ENCODE measurements at places on chromosomes 1 and 21.

- DNase-seq, result no peak
Measured at GRCh38 chr1:184836141-184836540, 81.5 kb upstream of the EDEM3 start.

- no peak for DNase-seq
Measured at GRCh38 chr1:168114845-168115244, 21.9 kb downstream of the GPR161 start.

DNA sequence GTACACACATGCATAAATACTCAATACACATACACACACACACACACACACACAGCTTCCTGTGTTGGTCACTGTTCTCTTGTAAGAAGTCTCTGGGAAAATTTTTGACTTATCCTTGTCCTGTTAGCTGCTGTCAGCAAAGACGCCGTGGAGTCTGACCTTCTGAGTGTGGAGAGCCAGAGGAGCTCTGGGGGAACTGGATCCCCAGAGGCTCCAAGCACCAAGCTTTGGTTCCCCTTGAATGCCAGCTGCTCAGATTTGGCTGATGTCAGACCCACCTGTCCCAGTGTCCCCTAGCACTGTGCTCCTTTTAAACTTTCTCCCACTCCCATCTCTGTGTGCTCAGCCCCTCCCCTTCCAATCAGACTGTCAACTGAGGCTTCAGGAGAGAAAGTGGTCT, 319.1 kb downstream of the CAMTA1 start:
- DNase-seq, result no peak

DNA sequence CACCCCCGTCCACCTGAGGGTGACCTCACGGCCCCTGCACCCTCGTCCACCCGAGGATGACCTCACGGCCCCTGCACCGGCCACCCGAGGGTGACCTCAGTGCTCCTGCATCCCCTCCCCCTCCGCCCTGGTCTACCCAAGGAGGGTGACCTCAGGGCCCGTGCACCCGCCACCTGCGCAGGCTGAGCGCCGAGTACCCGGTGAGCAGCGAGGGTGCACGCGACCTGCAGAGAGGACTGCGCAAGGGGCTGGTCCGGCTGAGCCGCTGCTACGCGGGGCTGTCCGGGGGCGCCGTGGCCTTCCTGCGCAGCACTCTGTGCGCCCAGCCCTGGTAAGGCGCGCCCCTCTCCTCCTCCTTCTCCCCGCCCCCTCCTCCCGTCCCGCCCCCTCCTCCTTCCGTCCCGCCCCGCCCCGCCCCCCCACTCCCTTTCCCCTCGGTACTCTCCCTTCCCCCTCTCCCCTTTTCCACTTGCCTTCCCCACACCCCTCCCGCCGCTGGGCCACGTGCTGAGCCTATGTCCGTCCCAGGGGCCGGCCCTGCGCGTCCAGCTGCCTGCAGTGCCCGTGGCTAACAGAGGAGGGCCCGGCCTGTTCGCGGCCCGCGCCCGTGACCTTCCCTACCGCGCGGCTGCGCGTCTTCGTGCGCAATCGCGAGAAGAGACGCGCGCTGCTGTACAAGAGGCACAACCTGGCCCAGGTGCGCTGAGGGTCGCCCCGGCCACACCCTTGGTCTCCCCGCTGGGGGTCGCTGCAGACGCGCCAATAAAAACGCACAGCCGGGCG, 28.4 kb downstream of the TRIM11 start:
- DNase-seq, result peak; percentile 66

DNA sequence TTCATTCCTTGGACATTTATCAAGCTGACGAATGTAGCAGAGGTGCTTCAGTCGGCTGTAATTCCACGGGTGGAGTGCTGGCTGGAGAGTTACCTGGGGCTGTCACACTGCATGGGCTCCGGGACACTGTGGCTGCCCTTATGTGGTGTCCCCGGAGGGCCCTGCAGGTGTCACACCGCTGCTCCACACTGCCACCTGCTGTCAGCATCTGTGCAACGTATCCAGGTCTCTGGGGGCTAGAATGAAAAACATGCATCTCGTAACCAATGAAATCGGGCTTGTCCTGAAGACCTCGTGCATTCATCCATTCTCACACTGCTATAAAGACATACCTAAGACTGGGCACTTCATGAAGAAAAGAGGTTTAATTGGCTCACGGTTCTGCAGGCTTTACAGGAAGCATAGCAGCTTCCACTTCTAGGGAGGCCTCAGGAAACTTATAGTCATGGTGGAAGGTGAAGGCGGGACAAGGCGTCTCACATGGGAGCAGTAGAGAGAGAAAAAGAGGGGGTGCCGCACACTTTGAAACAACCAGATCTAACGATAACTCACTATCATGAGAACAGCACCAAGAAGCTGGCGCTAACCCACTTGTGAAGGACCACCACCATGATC, 46.7 kb upstream of the PCBP3 start:
- DNase-seq, result peak; percentile 89

DNA sequence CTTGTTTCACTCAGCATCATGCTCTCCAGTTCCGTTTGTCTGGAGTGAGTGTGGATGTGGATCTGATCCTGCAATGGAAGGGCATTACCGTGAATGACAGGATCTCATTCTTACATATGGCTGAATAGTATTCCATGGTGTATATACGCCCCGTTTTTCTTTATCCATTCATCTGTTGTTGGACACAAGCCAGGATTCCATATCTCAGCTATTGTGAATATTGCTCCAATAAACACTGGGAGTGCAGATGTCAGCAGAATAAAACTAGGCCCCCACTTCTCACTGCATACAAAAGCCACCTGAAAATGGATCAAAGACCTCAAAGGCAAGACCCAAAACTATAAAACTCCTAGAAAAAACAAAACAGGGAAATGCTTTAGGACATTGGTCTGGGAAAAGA, 120.3 kb upstream of the TMPRSS2 start:
- DNase-seq, result no peak

- no peak for DNase-seq
Measured at GRCh38 chr1:161720956-161721737, at the start of gene FCRLB. TSS of gene FCRLB (plus strand) at chr1:161721544. CDS start at chr1:161722673, 1,129 bp downstream.

DNA sequence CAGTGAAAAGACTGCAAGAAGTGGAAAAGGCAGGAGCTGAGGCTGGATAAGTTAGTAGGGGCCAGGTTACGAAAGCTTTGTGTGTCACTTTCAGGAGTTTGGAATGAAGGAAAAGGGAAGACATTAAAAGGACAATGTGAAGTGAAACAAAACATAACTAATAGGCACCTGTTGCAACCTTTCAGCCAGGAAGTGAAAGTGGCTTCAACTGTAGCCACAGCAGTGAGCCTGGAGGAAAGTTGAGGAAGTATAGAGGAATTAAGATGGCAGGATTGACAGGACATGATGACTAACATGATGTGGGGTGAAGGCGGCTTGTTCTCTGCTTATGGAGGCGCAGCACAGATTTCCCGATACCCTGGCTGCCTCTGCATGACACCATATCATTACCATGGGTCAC, 68.9 kb downstream of the C4BPA start:
- DNase-seq, result no peak

DNA sequence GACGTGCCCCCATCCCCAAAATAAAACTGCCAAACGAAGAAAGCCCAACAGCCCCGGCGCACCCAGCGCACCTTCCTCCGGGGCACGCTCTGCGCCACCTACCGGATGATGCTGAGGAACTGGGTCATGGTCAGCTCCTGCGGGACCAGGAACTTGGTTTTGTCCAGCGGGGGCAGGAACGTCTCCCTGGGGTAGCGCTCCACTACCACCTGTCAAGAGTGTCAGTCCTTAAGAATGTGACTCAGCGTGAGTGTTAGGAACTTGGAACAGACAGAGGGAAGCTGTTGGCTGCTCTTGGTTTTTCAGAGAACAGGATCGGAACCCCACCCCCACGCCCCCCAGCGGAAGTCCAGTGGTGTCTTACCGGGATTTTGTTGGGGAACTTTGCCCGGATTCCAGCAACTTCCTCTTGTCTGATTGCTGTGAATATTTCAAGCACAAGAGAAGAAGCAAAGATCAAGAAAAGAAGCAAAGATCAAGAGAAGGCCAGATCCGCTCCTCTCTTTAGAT, 431 bp downstream of the MAP1LC3C start:
- peak; percentile 59 for DNase-seq

DNA sequence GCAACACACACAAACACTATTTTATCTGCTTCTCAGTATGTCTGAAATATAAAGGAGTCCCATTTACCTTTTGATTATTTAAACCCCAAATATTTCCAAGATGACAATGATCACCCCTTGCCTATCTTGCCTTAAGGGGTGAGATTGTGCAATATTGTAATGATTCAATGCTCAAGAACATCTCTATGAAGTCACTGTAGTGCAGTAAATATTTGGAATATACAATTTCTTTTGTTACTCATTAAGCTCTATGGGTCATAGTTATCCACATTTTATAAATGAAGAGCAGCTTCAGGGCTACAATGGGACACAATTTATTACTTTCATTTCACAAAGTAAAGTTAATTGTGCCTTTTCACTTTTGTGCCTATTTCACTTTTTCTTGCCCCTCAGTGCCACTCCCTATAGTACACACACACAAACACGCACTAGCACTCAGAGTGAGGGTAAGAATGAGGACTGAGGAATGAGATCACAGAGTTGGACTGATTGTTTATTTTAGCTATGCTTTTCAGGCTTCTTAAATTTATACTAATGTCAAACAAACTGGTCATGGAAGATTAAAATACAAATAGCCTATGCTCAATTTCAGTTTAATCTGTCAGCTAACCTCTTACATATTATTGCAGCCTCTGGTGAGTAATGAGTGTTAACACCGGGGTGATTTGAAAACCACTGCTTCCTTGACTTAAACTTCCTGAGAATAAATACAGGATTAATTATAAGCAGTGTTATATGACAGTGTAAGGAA, 521.0 kb upstream of the B3GALT2 start:
- DNase-seq, result no peak

DNA sequence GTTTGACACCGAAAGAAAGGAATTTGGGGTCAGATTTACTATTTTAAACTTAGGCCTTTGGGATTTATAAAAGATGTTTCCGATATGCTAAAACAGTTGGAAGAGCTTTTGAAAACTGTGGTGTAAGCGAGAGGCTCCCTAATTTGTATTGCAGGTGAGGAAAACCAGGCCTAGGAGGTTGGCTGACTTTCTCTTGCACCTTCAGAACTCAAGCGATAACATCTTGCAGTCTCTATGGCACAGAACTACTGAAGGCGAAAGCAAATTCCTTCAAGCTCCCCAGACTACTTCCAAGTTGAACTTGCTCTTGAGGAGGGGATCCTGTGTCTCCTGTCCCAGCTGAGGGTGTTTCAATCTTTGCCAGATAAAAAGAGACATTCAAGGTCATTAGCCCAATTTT, 685.7 kb downstream of the ADGRL2 start:
- DNase-seq, result no peak

- DNase-seq, result no peak
Measured at GRCh38 chr1:185074307-185074706, 28.9 kb downstream of the RNF2 start.

DNA sequence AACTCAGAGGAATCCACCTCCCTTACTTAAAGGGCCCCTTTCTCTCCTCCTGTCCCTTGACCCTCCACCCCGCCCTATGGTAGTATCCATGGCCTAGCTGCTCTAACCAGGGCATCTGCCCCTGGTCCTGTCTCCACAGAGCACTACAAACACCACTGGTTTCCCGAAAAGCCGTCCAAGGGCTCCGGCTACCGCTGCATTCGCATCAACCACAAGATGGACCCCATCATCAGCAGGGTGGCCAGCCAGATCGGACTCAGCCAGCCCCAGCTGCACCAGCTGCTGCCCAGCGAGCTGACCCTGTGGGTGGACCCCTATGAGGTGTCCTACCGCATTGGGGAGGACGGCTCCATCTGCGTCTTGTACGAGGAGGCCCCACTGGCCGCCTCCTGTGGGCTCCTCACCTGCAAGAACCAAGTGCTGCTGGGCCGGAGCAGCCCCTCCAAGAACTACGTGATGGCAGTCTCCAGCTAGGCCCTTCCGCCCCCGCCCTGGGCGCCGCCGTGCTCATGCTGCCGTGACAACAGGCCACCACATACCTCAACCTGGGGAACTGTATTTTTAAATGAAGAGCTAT, 1.7 kb downstream of the BTG2 start:
- DNase-seq, result peak; percentile 62

DNA sequence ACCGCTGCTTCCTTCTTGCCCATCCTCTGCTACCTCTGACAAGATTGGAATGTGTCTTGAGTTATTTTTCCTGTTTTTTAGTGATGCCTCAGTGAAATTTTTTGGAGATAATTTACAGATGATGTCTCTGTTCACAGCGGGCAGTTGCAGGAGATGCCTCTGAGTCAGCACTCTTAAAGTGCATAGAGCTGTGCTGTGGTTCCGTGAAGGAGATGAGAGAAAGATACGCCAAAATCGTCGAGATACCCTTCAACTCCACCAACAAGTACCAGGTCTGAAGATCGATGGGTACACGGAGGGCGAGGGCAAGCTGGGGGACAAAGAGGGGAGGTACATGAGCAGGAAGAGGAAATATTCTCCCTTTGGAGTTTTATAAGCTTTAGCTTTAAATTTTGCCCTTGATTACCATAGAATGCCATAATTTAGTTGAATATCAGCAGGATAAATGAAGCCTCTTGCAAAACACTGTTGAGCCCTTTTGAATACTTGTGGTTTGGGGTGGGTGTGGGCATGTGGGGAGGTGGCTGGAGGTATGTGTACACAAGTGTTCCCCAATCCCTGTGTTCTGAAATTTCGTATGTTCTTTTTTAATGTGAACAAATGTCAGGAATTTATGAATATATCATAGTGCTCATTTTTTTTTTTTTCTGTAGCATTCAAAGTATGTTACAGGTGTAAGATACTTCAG, 19.8 kb downstream of the ATP1A1 start:
- DNase-seq, result no peak

DNA sequence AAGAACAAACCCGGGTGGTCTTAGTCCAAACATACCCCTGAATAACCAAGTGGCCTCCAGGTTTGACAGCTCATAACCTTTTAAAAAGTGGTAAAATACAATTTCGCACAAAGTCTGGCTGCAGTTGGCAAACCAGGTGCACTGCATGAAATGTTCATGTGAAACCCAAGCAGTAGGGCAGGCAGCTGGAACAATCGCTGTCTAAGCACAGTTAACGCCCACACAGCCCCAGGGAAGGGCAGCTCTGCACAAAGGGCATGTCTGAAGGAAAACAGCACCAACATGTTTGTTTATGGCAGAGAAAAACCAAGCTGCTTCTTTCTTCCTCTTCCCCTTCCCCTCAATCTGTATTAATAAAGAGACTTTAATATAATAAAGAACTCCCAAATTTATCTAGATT, 49.5 kb downstream of the KIAA1614 start:
- no peak for DNase-seq

GRCh38 chr1:31745946-31746670, 18.0 kb downstream of the ADGRB2 start:
- no peak for DNase-seq

DNA sequence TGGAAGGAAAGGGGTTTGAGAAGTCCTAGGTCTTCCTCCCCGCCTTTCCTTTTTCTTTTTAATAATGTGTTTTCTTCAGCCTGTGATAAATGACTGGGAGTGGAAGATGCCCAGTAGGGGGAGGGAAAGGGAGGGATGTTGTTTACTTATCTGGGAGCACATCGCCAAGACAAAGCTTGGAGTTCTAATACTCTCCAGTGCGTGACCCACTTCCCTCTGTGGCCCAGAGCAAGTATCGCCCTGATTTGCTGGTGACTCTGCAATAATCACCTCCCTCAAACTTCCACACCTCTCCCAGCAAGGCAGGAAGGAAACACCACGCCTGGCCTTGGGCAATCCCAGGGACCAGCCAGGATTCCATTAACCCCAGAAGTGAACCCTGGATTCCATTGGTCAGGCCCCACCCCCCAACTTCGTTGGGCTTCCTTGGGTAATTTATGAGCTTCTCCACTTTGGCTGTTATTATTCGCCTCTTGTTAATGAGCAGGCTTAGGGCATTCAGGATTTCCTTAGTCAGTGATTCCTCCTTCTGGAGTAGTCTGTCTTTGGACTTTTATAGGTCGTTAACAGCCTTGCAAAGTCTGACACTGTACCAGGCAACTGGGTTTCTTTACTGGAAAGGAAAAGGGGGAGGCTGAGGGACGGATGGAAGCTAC, 24.3 kb upstream of the GRHL3 start:
- DNase-seq, result no peak

- no peak for DNase-seq
Measured at GRCh38 chr1:152886085-152886484, 8.0 kb downstream of the SMCP start.
